ENCODE measurements at places on chromosomes 4 and X.
A peak's percentile ranks its signal among the peaks of the same experiment; 100 is the strongest.

- DNase-seq = no peak
These were observed 50.0 kb upstream of the PDHA1 start for GRCh38 chrX:19293606-19294325.

DNA sequence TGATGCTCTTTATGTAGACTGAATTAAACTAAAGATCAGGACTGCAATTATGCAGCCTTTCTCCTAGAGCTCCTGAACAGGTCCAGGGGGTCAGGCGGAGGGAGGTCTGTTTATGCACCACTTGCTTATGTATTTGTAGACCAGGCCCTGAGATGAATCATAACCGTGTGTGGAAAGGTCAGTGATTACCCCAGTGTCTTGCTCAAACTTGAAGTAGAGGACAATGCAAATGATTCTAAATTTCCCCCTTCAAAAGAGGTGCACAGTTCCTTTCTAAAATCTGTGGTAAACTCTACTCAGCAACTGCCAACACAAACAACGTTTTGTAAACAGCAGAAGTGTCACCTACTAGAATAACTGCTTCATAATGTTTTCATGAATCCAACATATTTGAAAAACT is 13.0 kb upstream of the TBC1D9 start:
- DNase-seq = no peak

DNA sequence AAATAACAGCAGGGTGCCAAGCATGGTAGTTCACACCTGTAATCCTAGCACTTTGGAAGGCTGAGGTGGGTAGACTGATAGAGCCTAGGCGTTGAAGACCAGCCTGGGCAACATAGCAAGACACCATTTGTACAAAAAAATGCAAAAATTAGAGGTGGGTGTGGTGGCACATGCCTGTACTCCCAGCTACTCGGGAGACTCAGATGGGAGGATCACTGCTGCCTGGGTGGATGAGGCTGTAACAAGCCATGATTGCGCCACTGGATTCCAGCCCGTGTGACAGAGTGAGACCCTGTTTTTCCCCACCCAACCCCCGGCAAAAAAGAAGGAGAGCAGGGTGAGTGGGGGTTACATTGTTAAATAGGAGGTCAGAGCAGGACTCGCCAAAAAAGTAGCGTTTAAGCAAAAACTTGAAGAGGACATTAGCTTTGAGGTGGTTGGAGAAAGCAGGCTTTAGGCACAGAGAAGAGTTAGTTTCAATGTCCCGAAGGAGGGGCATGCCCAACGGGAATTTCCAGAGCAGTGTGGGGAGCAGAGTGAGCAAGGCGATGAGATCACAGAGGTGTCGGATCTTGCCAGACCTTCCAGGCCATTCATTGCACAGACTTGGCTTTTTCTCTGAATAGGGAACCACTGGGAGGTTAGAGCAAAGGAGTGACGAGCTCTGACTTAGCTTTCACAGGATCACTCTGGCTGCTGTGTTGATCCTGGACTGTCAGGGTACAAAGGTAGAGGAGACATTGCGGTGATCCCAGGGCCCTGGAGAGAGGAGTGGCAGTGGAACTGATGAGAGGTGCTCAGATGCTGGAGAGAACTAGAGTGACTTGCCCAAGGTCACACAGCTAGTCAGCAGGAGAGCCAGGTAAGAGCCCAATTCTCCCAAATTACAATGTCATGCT is 70.6 kb downstream of the TRAPPC11 start:
- peak; percentile 48 for DNase-seq

DNA sequence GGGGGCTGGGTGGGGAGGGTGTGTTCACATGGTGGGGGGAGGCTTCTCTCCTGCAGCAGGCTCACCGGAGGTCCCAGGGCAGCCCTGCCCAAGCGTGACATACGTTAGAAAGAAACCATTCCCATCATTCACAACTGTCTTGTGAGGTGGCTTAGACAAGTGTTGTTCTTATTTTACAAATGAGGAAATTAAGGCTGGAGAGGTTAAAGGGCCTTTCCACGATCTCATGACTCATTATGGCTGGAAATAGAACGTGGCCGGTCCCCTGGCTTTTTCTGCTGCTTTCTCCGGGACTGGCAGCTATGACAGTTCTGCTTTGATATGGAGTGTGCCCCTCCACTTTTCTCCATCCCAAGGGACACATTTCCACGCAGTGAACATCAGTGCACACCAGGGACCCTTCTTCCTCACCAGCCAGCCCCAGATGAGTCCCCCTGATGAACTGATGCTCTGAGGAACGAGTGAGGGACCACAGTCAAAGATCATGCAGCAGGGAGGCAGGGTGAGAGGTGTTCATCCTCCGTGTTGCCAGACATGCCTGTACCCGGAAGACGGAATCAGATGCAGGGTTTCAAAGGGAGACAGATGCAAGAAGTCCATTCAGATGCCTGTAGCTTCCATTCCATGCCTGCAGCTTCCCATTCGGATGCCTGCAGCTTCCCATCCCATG is 64.0 kb upstream of the ACSL1 start:
- no peak for DNase-seq

Measured in fibroblast of the aortic adventitia (primary cell).